ENCODE measurements at places on chromosomes 16 and 17. TPM values are rescaled to one million over a fixed set of nuclear protein-coding genes. Genes with fewer than 3 reads are reported as not detected.

INO80E gene
- 104 TPM for total RNA-seq

BEAN1 gene
- total RNA-seq, result 0.32 TPM

FBXL19 gene
- total RNA-seq, result 76.7 TPM

ADGRG1 gene
- 8.0 TPM for total RNA-seq

MFAP4 gene
- not detected for total RNA-seq

PIK3R5 gene
- total RNA-seq, result 0.90 TPM
